ENCODE measurements at places on chromosomes 5 and 9.

GRCh38 chr5:159073026-159073425 is 26.7 kb downstream of the EBF1 start:
- DNase-seq: no peak

DNA sequence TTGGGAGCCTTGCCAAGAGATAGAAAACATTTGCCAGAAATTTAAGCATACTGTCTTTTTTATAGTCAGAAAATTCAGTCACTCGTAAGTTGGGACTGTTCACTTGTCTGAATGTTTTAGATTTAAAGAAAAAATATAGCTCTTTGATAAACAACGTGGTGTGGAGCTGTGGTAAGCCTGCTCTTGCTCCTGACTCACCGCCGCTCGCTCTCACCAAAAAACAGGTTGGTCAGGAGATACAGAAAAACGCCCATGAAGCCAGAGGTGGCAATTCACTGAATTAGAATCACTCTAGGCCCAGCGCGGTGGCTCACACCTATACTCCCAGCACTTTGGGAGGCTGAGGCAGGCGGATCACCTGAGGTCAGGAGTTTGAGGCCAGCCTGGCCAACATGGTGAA is 6.2 kb downstream of the LNPEP start:
- no peak for DNase-seq

GRCh38 chr5:177302354-177303110 is 987 bp downstream of the RAB24 start:
- DNase-seq: no peak

DNA sequence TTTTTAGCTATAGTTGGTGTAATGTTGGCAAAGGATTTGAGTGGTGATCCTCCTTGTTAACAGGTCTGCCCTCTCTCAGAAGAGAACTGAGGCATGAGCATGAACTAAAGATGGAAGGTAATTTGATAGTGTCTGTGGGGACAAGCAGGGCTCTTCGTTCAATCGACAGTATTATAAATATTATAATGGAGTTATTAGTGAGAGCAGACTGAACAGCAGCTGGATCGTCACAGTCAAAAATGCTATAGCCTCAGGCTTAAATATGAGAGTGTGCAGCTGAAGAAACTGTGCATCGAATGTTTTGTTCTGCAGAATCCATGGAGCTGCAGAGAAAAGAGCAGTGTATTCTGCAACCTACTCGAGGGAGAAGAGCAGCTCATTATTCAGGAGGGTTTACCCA is 757.3 kb downstream of the DNAH5 start:
- DNase-seq: no peak

GRCh38 chr5:99070822-99071221 is 142.0 kb upstream of the CHD1 start:
- DNase-seq: no peak

DNA sequence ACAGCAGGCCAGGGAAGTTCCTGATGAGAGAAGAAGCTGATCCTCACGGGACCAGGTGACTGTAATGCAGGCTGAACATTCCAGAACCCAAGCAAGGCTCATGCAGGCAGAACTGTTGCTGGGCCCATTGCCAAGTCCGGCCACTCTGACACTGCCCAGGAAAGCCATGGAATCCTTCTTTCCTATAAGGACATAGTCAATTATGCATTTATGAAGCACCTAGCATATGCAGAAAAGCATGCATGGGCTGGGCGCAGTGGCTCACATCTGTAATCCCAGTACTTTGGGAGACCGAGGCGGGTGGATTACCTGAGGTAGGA is 83.7 kb upstream of the SLC1A3 start:
- DNase-seq: no peak

DNA sequence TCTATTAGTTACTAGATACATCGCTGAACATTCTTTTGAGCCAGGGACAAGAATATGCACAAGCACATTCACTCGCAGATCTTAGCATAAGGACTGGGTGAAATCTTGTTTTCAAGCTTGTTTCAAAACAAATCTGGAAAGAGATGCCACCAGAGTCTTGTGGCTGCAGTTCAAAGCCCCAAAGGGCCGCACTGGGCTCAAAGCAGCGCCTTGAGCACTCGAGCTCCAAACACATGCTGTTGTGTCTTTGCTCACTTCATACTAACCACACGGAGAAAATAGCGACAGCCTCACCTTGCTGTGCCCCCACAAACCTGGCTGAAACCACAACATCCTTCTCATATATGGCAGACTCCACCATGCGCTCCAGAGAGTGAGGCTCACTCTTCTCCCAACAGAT is 34.2 kb upstream of the IL7R start:
- DNase-seq: no peak

- no peak for DNase-seq
These were observed 21.0 kb upstream of the MRNIP start for GRCh38 chr5:179879690-179880010.

- no peak for DNase-seq
These were observed 99.3 kb downstream of the CCDC192 start for GRCh38 chr5:127802477-127802865.

DNA sequence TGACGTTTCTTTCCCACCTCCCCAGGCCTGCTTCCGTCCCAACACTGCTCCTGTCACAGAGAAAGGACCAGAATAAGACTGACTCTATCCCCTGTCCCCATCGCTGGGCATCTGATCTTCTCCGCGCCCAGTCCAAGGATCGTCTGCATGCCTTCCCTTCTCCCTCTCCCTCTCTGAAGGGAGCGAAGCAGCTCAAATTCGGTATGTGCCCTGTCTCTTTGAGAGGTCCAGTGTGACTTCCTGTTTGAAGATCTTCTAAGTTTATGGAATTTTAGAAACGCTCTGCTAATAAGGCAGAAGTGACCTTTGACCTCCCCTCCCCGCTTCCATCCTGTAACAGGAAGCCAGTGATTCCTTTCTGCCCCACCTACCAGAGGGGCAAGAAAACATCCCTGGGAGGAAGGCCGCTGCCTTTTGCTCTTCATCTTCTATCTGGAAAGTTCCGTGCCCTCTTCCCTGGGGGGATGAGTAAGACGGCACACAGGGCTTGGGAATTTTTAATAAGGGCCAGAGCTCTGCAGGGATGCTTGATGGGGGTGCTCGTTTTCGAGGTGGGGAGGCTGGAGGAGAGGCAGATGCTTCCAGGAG is 40.7 kb upstream of the RNU6ATAC start:
- DNase-seq: no peak

DNA sequence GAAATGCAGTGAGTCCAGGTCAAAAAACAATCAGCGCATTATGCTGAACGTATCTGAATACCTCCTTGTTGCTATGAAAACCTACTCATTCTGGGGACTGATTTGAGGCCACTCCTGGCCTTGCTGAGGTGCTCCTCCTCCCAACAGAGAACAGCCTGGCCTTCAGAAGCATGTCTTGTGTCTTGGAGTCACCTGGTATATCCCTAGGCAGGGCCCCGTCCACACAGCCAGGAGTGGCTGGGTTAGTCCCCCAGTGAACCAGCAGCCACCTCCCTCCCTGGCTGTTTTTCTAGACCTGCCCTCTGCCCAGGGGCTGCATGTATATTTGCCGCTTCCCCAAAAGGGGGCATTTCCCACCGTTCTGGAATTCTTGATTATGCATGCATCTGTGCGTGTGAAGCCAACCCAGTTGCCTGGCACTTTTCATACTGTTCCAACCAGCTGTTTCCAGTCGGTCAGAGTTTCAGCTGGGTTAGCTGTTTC is 99.2 kb upstream of the SPATA31C2 start:
- DNase-seq: no peak

- no peak for DNase-seq
These were observed 1033.4 kb downstream of the TLE4 start for GRCh38 chr9:80605129-80605528.

DNA sequence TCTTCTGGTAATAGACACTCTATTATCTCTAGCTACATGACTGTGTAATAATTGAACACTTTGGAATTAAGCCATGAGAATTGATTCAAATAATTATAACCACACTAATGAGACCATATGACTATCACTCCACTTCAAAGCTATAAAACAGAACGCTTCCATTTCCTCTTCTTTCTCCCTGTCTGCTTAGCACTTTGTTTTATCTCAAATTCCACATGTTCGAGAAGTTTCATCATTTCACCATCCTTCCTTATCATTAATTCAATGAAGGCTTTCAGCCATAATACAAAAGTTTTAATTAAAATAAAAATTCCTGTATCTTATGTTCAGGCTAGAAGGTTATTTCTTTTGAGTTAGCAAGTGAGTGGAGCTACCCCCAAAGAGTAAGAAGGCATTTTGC is 7.4 kb upstream of the DCTN4 start:
- DNase-seq: no peak

DNA sequence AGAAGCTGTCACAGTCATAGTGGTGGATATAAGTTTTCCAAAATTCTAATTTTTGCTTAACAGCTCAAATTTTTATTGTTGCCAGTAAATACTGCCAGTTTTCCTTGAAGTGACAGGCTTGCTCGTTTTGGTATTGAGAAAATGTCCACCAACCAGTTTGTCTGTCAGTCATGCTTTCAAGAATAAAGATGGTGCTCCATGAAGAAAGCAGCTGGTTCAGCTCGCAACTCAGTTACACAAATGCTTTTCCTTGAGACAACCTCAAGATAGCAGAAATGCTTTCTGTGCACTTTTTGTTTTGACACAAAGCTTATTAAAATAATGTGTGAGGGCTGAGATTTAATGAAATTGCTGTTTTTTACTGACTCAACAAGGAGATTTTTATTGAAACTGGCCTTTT is 135.7 kb downstream of the LRRC70 start:
- no peak for DNase-seq

- DNase-seq: no peak
These were observed 619.4 kb downstream of the SLCO4C1 start for GRCh38 chr5:101676646-101677045.

DNA sequence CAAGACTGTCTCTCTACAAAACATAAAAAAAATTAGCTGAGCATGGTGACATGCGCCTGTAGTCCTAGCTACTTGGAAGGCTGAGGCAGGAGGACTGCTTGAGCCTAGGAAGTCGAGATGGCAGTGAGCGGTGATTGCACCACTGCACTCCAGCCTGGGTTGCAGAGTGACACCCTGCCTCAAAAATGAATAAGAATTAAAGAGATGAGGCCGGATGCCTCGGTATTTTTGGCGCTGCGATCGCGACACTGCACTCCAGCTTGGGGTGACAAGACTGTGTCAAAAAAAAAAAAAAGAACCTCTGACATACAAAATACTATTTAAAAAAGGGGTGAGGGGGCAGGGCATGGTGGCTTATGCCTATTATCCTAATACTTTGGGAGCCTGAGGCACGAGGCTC is 7.3 kb downstream of the GPBP1 start:
- DNase-seq: no peak

DNA sequence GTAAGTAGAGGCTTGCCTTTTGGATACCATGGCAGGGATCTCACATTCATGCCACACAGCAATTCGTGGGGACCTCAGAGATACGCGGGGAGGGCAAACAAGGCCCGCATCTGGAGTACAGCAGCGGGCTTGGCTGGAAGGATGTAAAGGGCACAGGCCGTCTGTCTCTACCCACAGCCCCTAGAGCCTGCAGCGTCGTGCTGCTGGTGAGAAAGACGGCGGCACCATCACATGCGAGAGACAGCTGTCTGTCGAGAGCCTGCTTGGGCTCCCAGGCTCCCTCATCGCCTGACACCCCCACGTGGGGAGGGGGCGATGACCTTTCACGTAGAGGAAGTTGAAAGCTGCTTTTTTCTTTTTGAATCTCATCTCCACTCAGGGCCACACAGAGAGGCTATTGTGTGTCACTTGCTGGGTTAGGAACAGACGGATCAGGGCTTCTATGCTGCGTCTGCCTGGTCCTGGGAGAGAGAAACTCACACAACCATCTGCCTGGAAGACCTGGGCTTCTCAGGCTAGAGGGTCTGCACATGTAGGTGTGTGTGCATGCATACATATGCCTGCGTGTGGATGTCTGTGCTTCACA is 134.6 kb upstream of the PPP1R26 start:
- no peak for DNase-seq

- no peak for DNase-seq
These were observed 36.7 kb downstream of the GSN start for GRCh38 chr9:121304707-121305106.

DNA sequence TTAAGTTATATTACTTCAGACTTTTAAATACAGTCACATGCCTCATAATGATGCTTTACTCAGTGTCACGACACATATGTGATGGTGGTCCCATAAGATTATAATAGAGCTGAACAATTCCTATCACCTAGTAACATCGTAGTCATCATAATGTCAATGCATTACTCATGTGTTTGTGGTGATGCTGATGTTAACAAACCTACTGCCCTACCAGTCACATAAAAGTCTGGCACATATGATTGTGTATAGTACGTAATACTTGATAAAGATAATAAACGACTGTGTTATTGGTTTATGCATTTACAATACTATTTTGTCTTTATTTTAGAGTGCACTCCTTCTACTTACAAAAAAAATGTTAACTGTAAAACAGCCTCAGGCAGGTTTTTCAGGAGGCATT is 103.7 kb downstream of the PAM start:
- DNase-seq: no peak

GRCh38 chr5:73158313-73158712 is 14.7 kb upstream of the TMEM174 start:
- no peak for DNase-seq

- DNase-seq: no peak
These were observed 9.8 kb upstream of the EEIG1 start for GRCh38 chr9:127990554-127990953.

- DNase-seq: no peak
These were observed 41.6 kb downstream of the PTAR1 start for GRCh38 chr9:69718218-69718617.

- DNase-seq: no peak
These were observed 25.1 kb upstream of the FANCC start for GRCh38 chr9:95342571-95342970.

DNA sequence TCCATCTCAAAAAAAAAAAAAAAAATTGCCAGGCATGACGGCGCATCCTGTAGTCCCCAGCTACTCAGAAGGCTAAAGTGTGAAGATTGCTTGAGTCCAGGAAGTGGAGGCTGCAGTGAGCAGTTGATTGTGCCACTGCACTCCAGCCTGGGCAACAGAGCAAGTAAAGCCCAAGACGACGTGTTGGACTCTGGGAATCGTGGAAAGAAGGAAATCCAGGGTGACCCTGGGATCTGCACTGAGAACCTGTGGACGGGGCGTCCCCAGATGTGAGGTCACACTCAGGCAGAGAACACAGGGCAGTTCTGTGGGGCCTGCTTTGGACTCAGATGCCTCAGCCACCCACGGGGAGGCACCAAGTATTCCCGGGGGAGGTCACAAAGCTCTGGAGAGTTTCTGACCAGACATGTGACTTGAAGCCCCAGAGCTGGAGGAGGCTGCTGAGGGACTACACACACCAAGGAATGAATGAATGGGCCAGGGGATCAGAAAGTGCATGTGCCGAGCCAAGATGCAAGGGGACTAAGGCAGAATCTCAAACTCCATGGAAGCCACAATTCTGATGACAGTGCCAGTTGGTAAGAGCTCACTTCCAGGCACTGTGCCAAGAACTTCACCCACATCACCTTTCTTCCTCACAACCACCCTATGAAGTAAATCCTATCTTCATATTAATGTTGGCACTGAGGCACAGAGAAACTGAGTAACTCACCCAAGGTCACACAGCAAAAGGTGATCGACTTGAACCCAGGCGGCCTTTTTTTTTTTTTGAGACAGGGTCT is 12.9 kb downstream of the DYNC2I2 start:
- DNase-seq: no peak

GRCh38 chr5:80894083-80894482 is 66.1 kb upstream of the RASGRF2 start:
- DNase-seq: no peak

- DNase-seq: no peak
These were observed 615.6 kb downstream of the ZNF608 start for GRCh38 chr5:124130816-124131215.

Data from activated naive CD4-positive, alpha-beta T cell (primary cell).